ENCODE measurements at places on chromosomes 6 and 20.

- no peak for DNase-seq
Observed at GRCh38 chr20:59400708-59401107, 100.3 kb downstream of the EDN3 start.

DNA sequence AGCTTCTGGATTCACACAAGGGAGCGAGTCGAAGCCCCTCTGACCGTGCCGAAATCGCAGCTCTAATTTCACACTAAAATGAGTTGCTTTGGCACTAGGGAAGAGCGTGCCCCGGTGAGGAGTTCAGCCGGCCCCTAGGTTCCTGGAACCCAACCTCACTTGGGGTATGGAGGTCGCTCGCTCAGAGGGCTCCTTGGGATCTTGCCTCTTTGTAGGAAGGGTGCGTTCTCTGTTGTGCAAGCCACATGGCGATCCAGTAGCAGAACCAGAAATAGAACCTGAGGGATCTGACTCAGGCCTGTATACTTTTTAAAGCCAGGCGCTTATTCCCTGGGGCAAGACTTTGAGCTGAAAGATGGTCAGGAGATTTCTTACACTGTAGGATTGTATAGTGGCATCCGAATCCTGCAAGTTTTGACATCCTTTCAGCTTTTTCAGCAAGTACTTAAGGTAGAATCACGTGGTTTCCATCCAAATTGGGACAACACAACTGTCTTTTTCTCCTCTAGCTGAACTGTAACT lies 861 bp upstream of the RALGAPA2 start:
- DNase-seq = no peak

GRCh38 chr6:127481628-127482027 lies 22.4 kb upstream of the KIAA0408 start:
- DNase-seq = no peak

- peak; percentile 86 for DNase-seq
Observed at GRCh38 chr6:53347921-53348370, 804 bp downstream of the ELOVL5 start.

GRCh38 chr6:156776470-156776839 lies 723 bp upstream of the ARID1B start:
- DNase-seq = peak; percentile 70

DNA sequence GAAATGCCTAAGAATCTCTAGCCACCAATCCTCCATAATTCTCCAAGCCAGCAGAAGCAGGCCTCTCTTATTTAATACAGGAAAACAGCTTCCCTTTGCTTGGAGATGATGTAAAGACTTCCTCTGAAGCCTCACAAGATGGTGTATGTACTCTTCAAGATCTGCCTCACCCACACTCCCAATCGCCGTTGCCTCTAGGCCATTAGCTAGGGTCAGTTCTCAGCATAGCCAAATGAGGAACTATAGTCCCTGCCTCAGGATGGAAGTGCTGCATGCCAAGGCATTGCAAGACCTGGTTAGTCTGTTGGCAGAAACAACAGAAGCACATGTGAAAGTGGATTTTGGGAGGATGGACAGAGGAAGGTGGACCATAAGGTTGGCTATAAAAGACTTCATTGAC lies 139.1 kb downstream of the SCML4 start:
- no peak for DNase-seq

DNA sequence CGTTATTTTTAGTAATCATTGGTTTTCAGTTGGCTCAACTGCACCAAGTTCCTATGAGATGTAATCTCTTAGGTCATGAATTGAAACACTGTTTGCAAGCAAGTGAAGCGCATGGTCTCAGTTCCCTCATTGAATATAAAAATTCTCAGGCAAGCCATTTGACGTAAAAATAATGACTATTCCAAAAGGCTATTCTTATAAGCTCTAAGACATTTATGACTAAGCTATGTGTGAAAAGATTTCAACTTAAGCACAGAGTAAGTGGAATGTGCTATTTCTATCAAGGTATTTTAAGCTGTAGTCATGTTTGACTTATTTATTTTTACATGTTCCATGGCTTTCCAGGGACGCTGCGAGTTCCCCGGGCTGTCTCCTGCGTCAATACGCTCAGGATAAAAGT lies 248.5 kb downstream of the THBS2 start:
- DNase-seq = no peak

GRCh38 chr20:34141293-34141692 lies 29.2 kb upstream of the EIF2S2 start:
- DNase-seq = no peak

DNA sequence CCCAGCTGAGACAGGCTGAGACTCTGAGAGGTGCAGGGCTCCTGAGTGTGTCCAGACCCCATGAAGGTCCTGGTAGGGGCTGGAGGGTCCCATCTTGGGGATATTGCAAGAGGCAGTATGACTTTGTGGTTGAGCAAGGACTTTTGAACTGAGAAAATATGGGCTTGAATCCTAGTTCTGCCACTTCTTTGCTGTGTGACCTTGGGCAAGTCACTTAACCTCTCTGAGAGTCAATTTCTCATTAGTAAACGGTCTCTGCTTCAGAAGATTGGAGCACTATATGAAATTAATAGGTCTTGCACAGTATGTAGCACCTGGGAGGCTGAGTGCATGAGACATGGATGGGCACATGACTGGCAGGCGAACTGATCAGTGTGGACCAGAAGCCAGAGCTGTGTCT lies 42.7 kb downstream of the TFEB start:
- DNase-seq = no peak

DNA sequence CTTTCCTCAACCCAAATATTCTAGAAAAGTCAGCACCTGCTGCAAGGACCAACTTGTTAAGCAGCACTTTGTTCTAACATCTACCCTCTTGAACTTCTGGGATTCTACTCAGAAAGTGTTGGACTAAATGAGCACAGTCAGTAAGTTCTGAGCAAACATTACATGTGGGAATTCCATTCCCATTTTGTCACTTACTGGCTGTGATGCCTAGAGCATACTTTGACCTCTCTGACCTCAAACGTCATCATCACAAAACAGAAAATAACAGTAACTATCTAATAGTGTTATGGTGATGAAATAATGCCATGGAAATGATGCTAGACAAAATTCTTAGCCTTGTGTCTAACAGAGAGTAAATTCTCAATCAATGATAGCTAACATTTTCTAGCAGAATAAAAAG lies 829.4 kb downstream of the EPHA7 start:
- no peak for DNase-seq

DNA sequence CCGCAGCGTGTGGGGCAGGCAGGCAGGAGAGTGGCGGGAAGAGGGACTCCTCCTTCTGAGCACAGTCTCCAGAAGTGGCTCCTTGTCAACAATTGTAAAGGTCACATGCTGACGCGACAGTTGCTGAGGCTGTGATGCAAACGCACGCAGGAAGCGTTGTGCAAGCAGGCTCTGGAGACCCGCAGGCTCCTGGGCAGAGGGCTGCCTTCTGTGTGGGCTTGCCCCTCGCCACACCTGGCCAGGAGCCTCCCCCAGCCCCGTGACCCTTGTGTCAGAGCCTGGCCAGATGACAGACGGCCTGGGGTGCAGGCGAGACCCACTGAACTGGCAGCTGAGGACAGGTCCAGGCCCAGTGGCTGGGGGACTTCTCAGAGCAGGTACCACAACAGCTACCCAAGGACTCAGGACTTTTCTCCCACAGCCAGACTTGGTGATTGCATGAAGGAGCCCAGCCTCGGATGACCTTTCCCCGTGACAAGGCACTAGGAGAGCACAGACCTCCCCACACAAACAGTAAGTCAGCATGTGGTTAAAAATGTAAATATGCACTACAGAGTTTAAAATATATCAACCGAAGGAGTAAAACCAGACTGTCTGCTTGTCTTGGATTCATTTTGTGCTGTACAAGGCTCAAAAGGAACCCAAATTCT lies 222.1 kb upstream of the RREB1 start:
- DNase-seq = no peak
